Amniotic epithelial cell (primary cell): ENCODE measurements at places on chromosomes 12 and 14.

GRCh38 chr14:64943556-64943955, 1.0 kb upstream of the GPX2 start:
- no peak for DNase-seq

- no peak for DNase-seq
Observed at GRCh38 chr12:79591988-79592387, 98.8 kb downstream of the PAWR start.

DNA sequence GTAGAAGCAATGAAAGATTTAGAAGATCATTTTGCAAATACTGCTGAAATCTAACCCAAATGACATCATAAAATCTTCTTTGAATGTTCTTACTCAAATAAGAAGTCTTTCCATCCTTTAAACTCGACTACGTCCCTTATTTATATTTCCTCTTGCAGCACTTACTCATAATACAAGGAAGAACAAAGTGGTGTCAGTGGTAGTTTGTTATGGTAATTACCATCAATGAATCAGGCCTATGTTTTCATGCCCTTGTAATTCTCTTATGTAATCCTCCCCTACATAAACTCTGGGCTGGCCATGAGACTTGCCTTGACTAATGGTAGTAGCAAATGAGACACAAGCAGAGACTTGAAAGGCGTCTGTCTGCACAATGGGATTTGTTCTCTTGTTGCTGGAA, 17.0 kb downstream of the EEA1 start:
- DNase-seq = peak; percentile 69

GRCh38 chr12:12405882-12406281, 49.0 kb downstream of the BORCS5 start:
- no peak for DNase-seq

GRCh38 chr12:49054524-49054923, 6.1 kb downstream of the KMT2D start:
- DNase-seq = no peak

- peak; percentile 86 for DNase-seq
Observed at GRCh38 chr12:14394317-14395073, 29.0 kb downstream of the ATF7IP start.

DNA sequence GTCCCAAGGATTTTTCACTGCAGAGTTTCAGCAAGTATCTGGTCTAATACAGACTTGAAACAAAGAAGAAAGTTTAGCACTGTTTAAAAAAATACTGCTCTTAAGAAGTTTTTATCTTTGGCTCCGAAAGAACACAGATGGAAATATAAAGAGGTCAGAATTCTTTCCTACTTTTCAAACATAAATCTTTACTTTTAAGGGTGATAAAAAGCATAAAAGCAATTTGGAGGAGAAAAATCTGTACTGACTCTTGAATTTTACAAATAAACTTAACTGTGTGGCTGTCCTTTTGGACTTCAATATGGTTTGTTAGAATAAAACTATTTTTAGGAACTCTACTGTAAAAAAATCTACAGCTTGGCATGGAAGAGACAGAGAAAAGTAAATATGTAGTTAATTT, 27.6 kb upstream of the ISM2 start:
- DNase-seq = no peak

- no peak for DNase-seq
Observed at GRCh38 chr12:57154804-57155434, 7.5 kb upstream of the LRP1-AS start.

- no peak for DNase-seq
Observed at GRCh38 chr14:105358140-105358846, 40.0 kb upstream of the TEX22 start.

GRCh38 chr12:59587710-59588109, 8.1 kb upstream of the SLC16A7 start:
- no peak for DNase-seq

- no peak for DNase-seq
Observed at GRCh38 chr12:4934407-4935035, 24.8 kb downstream of the KCNA1 start.

- DNase-seq = peak; percentile 17
Observed at GRCh38 chr12:53560912-53561589, 53.8 kb upstream of the NPFF start.

DNA sequence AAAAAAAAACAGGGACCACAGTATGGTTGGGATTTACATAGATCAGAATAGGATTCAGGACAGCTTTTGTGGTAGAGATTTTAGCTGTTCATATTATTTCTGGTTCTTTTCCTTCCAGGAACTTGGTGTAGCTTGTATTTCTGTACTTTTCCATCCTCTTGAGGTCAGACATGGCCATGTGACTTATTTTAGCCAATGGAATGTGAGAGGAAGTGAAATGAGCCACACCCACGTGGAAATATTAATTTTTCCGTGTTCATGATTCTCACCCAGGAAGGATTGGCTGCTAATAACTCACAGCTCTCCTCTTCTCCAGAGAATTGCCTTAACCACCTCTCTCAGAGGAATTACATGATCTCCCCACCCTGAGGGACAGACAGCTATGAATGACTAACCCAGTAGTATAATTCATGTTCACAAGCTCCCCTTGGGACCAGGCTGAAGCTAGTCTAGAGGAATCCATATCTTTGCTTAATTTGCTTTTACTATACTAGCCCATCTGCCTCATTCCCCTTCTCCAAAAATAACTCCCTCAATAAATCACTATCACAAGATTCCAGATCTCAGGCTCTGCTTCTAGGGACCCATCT, 340.4 kb downstream of the NUAK1 start:
- DNase-seq = no peak

- no peak for DNase-seq
Observed at GRCh38 chr12:90023207-90023900, 314.7 kb upstream of the ATP2B1 start.

- DNase-seq = no peak
Observed at GRCh38 chr12:22879203-22879602, 254.2 kb downstream of the ETNK1 start.

- DNase-seq = no peak
Observed at GRCh38 chr14:99315197-99315596, 43.2 kb upstream of the BCL11B start.

DNA sequence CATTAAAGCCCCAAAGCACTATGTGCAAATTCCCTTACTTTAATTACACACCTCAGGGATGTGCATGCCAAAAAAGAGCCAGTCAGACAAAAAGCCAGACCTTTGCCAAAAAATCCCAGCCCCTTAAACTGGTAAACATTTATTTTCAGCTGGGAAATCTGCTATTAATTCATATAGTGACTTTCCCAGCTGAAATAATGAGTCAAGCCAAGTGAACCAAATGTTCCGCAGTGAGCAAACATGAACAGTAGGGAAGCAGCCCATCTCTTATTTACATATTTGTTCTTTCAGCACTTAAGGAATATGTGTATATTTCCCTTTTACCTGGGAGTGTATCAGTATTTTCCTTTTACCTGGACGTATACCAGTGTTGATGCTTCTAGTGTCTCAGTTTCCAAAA, 44.0 kb upstream of the OTX2 start:
- DNase-seq = no peak

- peak; percentile 8 for DNase-seq
Observed at GRCh38 chr14:70416338-70416724, 559 bp downstream of the SYNJ2BP start.

DNA sequence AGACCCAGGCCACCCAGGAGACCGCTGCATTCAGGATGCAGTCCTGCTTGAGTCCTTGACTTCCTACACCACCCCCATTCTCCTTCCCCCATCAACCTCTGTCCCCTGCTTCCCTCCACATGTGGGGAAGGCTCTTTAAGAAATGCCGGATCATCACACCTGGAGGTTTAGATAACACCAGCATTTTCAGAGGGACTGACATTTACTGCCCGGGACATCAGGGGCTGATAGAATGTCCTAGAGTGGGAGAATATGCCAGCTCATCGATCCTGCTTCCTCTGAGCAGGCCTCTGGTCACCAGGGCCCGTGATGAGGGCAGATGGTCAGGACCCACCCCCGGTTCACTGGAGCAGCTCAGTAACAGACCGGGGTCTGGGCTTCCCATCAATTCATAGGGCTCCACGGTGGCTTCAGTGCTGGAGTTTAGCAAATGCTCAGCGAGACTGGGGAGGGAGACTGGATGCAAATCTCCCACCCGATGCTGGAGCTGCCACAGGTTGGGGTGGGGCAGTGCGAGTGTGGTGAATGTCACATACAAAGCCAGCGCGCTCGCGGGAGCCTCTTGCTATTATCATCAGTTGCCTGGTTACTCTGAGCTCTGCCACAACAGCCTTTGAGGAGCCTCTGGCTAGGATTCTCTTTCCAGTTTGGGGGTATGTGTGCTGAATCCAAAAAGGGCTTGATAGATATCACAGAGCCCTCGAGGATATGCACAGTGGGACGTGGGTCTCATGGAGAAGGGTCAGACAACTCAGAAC, 111.6 kb downstream of the RBM19 start:
- DNase-seq = no peak

- DNase-seq = peak; percentile 54
Observed at GRCh38 chr12:43282106-43282505, 269.9 kb downstream of the ADAMTS20 start.

DNA sequence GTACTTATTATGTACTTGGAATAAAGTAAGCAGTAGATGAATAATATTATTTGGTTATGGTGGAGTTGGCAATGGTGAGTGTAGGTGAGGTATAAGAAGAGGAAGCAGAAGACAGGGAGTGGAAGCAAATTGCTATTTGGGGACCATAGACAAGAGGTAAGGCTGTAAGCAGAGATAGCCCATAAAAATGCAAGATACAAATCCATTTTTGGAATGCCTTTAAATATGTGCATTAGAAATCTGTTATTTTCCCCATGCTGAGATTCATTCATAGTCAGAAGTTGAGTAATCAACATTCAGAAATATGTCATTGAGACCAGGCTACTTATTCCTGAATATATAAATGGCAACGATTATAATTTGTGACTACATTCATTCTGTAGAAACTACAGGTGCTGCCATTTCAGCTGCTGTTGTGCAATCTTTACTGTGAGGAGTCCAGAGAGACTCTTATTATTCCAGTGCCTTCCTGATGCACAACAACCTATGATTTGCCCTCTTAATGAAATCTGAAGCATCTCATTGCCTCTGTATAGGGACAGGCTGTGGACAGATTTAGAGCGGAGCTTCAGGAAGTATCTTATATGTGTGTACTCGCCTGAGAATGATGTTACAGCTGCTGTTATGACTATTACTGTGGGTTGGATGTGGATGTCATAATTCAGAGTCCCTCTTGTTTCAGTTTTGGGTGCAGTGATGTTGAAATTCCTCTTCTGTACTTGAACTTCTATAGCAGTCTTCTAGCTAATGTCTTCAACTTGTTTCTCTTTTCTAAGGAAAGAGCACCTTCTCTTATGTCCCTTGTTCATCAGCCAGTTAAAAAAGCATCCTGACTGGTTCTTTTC, 173.8 kb downstream of the NAV3 start:
- no peak for DNase-seq

DNA sequence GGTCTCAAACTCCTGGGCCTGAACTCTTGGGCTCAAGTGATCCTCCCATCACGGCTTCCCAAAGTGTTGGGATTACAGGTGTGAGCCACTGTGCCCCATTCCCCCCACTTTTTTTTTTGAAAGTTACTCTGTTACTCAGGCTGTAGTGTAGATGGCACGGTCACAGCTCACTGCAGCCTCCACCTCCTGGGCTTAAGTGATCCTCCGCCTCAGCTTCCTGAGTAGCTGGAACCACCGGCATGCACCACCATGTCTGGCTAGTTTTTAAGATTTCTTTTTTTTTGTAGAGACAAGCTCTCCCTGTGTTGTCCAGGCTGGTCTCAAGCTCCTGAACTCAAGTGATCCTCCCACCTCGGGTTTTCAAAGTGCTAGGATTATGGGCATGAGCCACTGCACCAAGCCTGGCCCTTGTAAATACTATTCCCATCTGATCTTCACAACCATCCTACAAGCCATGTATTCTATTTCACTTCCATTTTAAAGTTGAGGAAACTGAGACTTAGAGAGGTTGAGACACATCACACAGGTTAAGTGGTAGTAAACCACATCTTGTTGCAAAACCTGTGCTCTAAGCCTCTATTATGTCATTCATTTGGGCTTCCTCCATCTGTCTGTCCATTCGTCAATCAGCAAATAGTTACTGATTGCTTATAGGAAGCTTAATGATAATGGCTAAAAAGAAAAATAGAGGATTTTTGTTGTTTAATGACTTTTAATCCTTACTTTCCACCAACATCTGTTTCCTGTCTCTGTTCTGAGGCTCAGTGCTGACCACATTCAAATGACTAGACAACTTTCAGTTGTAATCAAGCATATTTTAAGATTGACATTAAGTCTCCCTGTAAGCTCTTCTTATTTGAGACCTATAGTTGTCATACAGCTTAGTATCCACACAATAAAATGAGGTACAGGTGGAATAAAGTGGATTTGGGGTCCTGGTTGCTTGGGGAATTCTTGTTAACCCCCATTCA, 9.2 kb downstream of the ASCL4 start:
- DNase-seq = no peak

DNA sequence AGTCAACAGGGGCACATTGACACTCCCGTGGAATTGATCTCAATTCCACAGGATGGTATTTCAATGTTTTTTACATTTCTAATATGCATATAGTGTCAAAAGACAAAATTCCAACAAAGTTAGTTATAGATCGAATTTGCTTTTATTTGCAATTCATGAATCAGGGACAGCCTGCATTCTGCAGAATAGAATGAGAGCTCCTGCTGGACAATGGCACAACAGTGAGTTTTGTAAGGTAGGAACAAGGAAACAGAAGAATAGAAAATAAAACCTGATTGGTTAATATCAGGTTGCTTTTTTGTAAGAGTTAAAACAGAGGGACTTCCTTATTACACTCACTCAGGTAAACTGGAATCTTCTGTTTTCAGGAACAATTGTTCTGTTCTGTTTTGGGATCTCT, 32.8 kb upstream of the NEDD1 start:
- no peak for DNase-seq

GRCh38 chr12:11581179-11581755, 68.2 kb upstream of the ETV6 start:
- peak; percentile 76 for DNase-seq

DNA sequence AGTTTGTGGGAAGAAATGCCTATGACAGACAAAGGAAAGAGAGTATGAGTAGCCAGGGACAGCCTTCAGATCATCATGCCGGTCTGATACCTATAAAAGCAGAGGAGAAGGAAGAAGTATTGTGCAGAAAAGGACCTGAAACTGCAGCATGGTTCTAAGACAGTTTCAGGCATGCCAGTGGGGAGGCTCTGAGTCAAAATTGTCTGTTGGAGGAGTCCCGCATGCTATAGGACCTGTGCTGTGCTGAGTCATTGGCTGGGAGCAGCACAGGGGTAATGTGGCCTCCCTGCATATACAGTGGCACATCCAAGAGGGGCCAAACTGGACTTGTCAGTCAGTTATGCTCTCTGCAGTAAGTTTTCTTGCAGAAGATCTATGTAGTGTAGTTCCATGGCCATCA, 40.7 kb downstream of the NEUROD4 start:
- no peak for DNase-seq

- DNase-seq = no peak
Observed at GRCh38 chr14:104386151-104386841, 193.3 kb upstream of the C14orf180 start.

- no peak for DNase-seq
Observed at GRCh38 chr12:101850199-101850598, 19.4 kb upstream of the GNPTAB start.

DNA sequence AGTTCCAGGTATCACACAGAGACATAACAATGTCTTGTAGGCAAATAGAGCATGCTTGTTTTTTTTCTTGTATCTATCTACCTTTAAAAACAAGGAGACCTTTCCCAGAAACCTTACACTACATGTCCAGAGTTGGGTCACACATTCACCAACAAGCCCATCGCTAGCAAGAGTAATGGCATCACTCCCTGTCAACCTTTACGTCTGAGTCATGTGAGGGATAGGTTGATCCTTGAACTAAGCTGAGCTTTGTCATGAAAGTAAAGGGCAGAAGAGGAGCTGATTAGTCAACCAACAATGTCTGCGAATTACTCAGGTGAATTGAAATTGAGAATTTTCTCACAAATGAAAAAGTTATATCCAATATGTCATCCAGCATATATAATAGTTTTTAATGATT, 219.4 kb downstream of the CNTN1 start:
- DNase-seq = no peak
